Umbilical cord (tissue), 2 donors: ENCODE measurements at places on chromosomes 16 and 17. TPM values are rescaled to one million over a fixed set of nuclear protein-coding genes. Genes with fewer than 3 reads are reported as not detected.
A peak's percentile ranks its signal among the peaks of the same experiment; 100 is the strongest.

TMEM204 gene
- 6.7 TPM for total RNA-seq

GOSR2 gene
- 60.7 TPM for total RNA-seq

HSDL1 gene
- total RNA-seq: 22.9 TPM

YPEL2 gene
- 54.4 TPM for total RNA-seq

OR1E2 gene
- total RNA-seq: 1.2 TPM

PRDM7 gene
- 2.2 TPM for total RNA-seq

FBXL16 gene
- total RNA-seq: not detected

KRTAP1-1 gene
- total RNA-seq: not detected

KIF22 gene
- 25.0 TPM for total RNA-seq

GRCh38 chr17:56447171-56447570 lies 146.3 kb upstream of the NOG start:
- DNase-seq: no peak

DNA sequence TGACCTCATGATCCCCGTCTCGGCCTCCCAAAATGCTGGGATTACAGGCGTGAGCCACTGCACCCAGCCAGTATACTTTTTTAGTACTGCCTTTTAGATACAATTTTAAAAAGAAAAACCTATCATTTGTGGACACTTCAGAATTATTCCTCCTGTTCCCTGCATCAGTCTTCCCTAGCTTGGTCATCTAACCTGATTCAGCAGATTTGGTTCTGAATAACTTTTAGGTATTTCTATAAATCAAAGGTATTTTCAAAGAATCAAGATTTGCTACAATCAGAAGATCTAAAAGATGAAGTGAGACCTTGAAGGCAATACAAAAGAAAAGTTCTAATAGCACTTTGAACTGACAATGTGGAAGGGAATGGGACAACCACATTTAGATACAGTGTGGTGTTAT lies 30.0 kb downstream of the MBTD1 start:
- DNase-seq: no peak

DNA sequence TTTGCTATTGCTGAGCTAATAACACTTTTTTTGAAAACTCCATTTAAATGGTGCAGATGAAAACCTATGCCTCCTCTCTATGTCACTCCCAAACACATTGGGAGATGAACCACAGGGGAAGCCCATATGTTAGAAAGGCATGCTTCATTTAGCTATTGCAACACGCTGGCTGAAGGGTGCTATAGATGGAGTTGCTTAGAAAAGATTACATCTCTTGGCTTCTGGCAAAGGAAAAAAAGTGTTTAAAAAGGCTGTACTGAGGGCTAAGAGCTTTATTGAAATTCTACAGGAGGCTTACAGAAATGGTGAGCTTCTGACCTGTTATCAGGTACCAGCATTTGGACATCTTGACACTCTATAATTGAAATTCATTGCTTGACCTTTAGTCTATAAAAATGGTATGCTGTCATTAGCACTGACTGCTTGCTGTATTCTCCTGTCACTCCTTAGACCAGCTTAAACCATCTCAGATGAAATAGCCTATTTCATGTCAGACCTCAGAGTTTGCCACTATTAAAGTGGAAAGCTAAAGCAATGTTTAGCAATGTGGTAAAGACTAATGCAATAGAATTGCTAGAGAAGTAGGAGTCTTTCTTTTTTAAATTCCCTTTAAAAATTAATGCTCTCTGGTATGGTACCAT lies 503.9 kb downstream of the CDH11 start:
- DNase-seq: peak; percentile 17

- no peak for DNase-seq
Observed at GRCh38 chr16:4351880-4352279, 759 bp upstream of the PAM16 start.

GRCh38 chr17:73774852-73775251 lies 130.6 kb upstream of the SDK2 start:
- peak; percentile 75 for DNase-seq

DNA sequence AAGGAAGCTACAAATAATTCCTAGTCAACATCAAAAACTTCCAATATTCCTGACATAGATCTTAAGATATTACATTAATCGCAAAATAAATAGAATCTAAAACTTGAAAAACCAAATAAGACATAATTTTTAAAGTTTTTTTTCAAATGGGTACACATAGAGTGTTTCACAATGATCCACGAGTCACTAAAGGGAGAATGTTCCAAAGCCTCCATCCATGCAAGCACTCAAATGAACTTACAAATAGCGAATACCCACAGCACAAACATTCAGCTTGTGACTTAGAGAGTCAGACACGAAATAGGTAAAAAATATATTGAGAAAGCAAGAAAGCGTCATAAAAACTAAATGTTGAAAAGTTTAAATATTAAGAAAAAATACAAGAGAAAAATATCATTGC lies 65.7 kb downstream of the CEP112 start:
- no peak for DNase-seq

GRCh38 chr16:85860413-85861094 lies 38.4 kb upstream of the IRF8 start:
- no peak for DNase-seq

DNA sequence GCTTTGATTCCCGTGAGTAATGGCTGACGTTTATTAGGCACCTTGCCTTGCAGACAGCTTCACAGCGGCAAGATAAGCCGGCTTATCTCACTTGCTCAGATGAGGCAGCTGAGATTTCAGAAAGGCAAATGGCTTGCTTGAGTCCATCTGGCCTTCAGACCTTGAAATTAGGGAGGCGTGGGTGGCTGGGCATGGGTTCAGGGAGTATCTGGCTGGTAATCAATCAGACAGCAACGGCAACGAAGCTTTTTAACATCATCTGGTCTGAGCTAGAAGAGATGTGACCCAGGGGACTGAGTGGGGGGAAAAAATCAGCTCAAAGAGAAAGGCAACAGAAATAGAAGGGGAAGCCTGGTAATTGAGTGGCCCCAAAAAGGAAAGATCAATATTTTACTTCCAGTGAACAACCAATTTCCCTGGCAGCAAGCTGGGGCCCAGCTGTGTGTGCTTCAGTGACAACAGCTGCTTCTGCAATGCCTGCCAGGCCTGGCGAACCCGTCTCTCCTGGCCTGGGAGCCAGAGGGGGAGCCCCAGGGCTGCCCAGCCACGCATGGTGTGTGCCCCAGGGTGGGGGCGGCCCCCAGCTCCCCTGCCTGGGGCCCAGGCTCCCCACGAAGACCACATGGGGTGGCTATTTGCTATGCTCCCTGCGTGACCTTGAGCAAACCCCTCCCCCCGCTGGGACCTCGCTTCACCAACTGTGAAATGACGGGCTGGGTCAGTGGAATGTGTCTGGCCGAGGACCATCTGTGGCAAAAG lies 34.0 kb downstream of the RAB11FIP4 start:
- DNase-seq: peak; percentile 62

GRCh38 chr17:72778169-72779151 lies 314.0 kb downstream of the SLC39A11 start:
- no peak for DNase-seq

DNA sequence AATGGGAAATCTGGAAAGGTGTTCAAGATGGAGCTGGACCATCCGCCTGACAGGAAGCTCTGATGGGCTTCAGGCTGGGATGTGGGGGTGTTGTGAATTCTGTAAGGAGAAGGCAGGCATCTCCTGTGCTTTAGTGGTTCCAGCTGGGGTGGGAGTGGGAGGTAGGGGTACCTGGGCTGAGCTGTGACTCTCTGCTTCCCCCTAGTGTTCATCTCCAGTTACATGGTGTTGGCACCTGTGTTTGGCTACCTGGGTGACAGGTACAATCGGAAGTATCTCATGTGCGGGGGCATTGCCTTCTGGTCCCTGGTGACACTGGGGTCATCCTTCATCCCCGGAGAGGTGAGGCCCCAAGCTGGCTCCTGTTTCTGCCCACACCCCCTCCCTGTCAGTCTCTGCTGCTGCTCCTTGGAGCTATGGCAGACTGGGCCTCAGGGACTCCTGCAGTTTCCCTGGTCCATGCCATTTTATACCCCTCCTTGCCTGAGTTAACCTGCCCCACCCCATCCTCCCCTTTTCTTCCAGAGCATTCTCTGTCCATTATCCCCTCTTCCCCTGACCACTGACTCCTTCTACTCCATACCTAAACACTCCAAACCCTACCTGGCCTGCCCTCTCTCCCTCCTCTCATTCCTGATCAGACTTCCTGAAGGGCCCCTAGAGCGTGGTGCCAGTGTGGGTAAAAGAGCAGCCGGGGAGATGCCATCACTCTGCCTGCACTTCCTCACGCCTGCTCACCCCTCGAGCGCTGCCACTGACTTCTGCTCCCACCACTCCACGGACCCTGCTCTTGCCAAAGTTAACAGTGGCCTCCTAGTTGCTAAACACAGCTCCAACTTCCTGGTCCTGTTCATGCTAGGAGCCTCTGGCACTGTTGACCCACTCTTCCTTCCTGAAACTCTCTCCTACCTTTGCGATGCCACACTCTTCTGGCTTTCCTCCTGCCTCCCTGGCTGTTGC lies 3.4 kb downstream of the SPNS1 start:
- DNase-seq: no peak

GRCh38 chr16:85310868-85311585 lies 198.8 kb upstream of the CIBAR2 start:
- DNase-seq: peak; percentile 64

DNA sequence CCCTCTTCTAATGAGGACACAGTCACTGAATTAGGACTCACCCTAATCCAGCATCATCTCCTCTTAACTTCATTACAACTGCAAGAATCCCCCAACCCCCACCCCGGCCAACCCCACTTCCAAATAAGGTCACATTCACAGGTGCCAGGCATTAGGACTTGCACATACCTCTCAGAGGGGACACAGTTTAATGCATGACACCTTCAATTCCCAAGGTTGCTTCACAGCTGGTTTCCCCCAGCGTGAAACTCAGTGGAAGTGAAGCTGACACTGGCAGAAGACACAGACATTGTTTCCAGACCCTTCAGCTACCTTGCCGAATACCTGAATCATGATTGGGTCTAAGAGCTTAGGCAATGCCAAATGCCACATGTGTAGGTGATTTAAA lies 217.0 kb upstream of the DYNLRB2 start:
- DNase-seq: no peak

DNA sequence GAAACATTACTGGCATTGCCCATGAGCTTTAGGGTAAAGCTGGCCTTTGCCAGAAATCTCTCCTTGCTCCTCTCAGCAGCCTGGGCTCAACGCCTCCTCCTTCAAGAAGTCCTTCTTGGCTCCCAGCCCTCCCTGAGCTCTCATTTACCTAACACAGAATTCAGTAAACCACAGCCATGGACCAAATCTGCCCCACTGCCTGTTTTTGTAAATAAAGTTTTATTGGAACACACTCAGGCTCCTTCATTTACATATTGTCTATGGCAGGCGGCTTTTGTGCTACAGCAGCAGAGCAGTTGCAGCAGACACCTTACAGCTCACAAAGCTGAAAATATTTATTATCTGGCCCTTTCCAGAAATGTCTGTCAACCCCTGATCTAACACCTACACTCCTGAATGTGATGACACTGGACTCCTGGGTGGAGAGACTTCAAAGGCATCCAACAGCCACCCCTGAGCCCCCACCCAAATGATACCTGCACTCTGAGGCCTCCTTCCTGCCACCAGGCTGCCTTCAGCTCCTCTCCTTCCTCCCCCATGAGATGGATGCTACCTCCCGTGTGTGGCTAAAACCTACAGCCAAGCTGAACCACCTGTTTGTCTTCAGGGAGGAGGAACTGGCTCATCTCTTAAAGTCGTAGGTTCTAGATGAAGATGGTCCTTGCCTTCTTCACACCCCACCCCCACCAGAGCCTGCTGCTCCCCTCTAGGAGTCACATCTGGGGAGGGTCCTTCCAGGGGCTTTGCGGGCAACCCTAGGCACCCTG lies 41.6 kb downstream of the PIMREG start:
- DNase-seq: no peak

DNA sequence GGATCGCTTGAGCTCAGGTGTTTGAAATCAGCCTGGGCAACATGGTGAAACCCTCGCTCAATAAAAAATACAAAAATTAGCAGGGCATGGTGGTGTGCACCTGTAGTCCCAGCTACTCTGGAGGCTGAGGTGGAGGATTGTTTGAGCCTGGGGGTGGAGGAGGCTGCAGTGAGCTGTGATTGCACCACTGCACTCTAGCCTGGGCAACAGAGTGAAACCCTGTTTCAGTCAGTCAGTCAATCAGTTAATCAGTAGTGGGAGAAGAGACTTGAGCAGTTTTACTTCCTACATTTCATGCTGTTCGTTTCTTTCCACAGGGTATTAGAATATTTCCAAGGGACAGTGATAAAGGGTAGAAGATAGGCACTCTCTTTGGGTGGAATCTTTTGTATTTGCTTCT lies 8.8 kb downstream of the MAP3K3 start:
- DNase-seq: no peak

GRCh38 chr17:76550712-76551615 lies 11.1 kb downstream of the PRCD start:
- DNase-seq: no peak

DNA sequence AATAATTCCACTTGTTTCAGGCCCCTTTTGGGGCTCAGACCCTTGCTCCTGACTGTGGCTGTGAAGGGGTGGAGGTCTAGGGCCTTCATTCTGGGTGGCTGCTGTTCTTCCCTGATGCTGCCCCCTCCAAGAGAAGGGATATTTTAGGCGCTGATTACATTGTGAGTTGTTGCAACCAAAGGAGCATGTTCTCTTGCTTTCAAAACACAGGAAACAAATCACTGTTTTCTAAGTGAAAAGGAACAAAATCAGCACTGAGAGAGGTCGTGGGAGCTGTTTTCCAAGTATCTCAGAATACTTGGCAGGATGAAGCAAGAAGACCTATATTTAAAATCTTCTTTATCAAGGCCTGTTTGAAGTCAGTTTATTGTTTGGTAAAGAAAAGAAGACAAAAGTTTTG lies 25.3 kb upstream of the SEC14L1 start:
- DNase-seq: no peak

DNA sequence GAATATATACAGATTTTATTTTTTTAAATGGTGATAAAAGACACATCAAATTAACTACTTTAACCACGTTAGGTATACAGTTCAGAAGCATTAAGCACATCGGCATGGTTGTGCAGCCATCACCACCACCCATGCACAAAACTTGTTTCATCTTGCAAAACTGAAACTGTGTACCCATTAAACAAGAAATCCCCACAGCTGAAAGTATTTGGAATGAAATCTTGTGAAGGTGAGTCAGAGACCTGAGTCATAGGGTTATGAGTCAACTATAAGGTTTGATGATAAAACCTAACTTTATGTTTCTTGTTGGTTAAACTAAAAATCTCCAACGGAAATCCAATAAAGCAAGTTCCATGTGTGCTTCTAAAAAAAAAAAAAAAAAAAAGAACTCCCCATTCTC lies 561.6 kb upstream of the PSMD7 start:
- peak; percentile 49 for DNase-seq

DNA sequence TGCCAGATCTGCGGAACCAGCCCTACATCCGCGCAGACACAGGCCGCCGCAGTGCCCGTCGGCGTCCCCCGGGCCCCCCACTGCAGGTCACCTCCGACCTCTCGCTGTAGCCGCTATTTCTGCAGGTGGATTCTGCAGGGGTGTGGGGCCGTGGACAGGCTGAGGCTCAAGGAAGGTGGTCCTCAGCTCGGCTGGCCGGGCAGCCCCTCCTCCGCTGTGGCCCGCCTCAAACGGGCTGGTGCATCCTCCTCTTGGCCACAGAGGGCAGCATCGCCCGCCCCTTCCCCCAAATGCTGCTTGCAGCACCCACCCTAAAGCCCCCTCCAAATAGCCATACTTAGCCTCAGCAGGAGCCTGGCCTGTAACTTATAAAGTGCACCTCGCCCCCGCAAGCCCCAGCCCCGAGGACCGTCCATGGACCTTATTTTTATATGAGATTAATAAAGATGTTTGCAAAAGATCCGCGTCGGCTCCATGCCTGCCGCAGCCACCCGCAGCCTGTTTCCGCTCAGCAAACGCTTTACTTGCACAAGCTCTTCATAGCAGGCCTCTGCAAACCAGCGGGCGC lies 14.9 kb downstream of the SPATA32 start:
- no peak for DNase-seq

- peak; percentile 59 for DNase-seq
Observed at GRCh38 chr17:74442670-74443515, 11.0 kb downstream of the GPRC5C start.

- no peak for DNase-seq
Observed at GRCh38 chr16:75682308-75682707, 5.5 kb upstream of the CPHXL2 start.
